ENCODE measurements at places on chromosomes 3 and 15.

- DNase-seq = no peak
Measured at GRCh38 chr15:69657626-69658025, 205.0 kb downstream of the RPLP1 start.

- DNase-seq = no peak
Measured at GRCh38 chr3:146342989-146343388, 92.1 kb upstream of the PLSCR4 start.

DNA sequence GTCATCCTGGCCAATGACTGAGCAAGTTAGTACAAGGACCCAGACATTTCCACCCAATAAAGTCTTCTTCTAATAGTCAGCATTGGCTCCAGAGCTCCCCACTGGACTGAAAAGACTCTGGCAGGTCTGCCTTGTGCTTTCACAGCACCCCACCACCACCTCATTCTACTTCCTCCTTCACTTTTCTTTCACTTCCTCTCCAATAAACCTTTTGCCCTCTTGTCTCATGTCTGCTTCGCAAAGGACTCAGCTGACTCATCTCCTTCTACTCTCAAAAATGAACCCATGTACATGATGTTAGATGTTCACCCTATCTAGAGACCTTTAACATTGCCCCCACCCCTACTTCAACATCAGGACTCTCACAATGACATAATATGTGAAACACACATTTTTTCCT lies 181.0 kb upstream of the PPP2R3A start:
- DNase-seq = no peak

DNA sequence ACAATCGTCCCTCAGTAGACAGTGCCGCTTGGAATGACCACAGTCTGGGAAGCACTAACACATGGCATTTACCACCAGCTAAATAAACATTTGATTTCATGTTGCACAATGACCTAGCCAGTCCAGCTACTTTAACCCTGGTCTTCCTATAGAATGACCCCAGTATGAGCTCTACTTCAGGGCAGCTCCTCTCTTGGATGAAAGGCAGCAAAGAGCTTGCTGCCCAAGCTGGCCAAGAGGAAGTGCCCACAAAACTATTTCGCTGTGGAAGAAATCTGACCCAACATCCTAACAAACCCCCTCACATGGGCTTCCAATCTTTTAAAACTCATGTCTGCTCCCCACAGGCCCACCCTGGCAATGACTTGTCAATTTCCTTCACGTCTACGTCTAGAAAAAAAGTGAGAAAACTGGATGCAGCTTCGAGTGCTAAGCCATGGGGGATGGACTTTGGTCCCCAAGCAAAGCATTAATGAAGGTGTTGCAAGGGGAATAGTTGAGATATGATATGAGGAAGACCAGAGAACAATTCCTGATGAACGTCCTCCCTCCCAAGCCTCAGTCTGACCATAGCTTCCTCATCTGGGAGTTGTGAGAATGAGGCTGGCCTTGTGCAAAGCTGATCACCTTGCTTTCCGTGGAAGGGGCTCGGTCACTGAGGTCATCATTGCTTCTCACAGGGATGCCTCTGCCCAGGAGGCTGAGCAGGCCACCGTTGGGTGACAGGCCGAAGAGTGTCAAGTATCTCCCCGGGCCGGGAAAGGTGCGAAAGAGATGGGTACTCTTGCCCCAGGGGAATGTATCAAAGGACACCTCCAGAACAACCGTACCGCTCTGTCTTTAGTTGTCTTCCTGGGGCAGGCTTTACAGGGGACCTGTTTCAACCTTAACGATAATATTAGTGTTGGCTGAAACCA lies 964 bp downstream of the SLC25A20 start:
- DNase-seq = no peak

DNA sequence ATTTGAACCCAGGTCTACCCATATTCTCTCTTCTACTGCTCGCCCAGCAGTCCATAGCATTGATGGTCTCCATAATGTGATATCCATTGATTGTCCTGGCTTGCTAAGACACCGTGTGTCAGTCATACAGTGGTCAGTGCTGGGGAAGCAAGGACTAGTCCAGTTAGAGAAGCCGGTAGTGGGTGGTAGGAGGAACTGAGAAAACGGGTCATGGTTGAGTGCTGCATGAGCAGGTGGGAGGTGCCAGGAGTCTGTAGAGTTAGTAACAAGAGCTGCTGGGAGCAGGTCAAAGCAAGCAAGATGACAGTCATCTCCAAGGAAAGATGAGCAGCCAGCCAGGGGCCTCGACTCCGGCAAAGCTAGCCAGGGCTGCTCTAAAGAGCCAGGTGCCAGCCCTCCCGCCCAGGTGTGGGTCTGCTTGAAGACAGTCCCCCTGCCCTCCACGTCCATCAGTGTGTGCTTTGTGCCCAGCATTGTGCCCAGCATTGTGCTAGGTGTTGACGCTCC lies 29.5 kb upstream of the USP3 start:
- no peak for DNase-seq

DNA sequence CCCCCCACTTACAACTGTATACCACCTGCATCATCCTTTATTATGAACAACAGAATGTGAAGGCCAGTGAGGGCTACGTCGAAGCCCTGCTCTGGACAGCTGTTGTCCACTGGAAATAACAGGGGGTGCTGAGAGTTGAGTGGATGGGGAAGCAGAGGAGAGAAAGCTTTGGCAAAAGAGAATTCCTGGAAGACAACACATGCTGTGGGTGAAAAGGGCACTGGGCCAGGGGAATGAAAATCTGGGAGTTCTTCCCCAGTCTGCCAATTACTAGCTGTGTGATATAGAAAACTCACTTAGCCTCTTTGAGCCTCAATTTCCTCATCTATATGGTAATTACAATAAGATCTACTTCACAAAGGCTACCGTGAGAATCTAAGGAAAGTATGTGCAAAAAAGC lies 40.7 kb downstream of the FSTL1 start:
- DNase-seq = no peak

DNA sequence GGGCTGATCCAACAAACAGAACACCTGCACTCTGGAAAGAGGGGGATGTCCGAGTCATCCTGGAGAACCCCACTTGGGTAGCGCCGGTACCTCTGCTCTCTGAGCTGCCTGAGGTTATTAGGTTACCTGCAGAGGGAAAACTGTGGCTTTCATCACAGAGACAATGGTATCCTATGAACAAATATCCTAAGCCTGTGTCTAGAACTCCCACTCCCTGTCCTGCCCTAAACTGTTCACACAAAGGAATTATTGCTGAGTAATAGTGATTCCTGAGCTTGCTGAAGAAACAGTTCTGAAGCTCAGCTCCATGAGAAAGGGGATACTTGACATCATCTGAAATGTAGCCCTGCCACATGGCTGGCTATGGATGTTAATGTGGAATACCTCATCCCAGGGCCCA lies 31.9 kb upstream of the WNT5A start:
- DNase-seq = no peak

GRCh38 chr15:72339777-72340177 lies 19.8 kb upstream of the CELF6 start:
- DNase-seq = no peak

GRCh38 chr3:118938183-118938961 lies 96.3 kb downstream of the IGSF11 start:
- peak; percentile 13 for DNase-seq
